GM12891 (cell line): ENCODE measurements at places on chromosomes 6 and 20.

GRCh38 chr6:15912505-15913400, 216.1 kb upstream of the MYLIP start:
- DNase-seq: no peak

DNA sequence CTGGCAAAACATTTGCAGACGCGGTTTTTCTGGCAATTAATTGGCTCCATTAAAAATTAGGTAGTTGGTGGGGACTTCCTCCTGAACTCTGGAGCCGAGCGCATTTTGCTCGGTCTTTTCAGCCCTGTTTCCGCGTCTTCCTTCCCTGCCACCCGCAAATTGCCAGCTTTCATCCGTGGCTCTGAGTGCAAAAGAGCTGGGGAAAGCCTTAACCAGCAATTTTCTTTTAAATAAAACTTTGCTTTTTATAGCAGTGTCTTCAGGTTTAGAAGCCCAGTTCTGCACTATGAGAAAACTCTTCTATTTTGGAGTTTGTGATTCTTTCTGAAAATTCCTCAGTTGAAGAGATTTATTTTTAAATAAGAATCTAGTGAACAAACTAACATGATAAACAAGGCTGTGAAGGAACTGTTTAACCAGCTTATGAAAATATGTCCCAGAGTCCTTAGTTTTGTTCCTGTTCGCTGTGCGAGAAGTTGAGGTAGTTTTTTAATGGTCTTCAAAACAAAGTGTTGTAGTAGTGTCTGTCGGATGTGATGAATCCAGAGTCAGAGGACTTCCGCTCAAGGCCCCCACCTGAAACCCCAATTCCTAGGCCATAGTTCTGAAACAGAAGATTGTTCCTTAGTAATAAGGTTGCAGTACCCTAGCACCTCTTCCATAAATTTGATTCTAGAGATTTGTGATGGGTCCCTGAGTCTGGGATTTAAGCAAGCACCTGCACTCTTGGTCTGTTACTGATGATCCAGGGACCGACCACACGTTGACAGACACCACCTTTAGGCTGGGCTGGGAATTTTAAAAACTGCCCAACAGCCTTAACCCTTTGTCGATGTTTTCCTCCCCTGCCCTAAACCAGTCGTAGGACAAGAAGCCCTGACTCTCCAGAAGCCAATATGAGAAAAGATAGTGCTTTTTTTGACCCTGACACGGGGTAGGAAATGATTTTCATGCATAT, 950 bp downstream of the KCTD20 start:
- peak; percentile 15 for DNase-seq

GRCh38 chr6:158061361-158061708, 79.7 kb downstream of the SYNJ2 start:
- DNase-seq: no peak

- peak; percentile 18 for DNase-seq
Measured at GRCh38 chr6:144219056-144219685, 66.0 kb upstream of the UTRN start.

DNA sequence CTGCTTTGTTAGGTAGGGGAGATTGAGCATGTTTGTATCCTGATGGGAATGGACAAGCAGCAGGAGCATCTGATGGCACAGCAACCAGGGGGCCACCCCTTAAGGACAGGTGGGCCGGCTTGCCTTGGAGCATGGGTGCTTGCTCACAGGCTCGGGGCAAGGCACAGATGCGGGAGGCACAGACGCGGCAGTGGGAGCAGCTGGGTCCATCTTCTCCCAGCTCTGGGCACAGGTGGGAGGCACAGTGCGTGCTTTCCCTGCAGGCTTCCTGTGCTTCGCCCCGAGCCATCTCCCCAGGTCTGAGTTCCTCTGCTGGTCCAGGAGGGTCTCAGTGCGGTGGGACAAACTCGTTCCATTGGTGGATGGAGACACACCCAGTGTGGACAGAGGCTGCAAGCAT, 73.6 kb upstream of the BHLHE23 start:
- DNase-seq: no peak

- DNase-seq: no peak
Measured at GRCh38 chr20:53148771-53149147, 176.6 kb downstream of the TSHZ2 start.

DNA sequence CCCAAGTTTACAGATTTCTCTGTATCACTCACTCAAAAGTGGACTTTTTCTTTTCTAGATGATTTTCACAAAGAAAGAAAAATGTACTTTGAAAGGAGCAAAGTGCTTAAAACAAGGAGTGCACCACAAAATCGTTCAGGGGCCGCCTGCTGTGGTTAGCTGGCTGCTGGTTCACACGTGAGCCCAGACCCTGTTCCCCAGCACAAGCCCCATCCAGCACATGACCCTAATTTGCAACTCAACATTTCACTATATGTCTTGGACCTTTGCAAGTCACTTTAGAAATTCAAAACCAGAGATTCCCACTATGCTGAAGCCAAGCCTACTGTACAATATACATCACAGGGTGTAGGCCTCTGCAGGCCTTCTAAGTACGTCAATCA, 95.5 kb upstream of the NHSL1 start:
- DNase-seq: no peak

DNA sequence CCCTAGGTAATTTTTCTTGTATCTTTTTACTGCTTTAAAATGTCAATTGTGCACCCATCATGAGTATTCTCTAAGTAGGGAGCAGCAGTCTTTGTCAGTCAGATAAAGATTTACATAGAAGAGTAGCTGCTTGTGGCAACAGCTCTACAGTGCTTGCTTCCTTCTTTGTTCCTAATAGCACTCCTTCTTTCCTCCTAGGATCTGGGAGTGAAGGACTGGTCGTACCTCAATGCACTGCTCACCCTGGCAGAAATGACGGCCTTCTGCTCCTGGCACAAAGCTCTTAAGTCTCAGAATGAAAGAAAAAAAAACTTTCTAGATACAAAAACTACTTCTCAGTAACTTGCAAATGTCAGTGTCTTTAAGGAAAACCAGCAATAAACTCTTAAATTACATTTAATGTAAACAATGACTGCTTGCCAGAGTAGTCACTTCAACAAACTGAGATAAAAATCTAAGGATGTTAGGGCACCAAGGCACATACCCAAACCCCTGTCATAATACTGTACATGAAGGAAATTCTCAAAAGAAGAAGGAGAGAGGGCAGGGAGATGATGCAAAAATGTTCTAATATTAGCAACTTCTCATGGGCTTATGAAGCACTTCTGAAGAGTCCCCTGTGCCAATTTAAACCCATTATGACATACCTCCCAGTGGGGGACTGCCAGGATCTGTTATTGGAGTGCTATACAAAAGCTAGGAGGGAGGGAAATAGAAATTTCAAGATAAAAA, 34.0 kb downstream of the NCOA6 start:
- DNase-seq: no peak
